ENCODE measurements at places on chromosomes 1 and 21.
A peak's percentile ranks its signal among the peaks of the same experiment; 100 is the strongest.

DNA sequence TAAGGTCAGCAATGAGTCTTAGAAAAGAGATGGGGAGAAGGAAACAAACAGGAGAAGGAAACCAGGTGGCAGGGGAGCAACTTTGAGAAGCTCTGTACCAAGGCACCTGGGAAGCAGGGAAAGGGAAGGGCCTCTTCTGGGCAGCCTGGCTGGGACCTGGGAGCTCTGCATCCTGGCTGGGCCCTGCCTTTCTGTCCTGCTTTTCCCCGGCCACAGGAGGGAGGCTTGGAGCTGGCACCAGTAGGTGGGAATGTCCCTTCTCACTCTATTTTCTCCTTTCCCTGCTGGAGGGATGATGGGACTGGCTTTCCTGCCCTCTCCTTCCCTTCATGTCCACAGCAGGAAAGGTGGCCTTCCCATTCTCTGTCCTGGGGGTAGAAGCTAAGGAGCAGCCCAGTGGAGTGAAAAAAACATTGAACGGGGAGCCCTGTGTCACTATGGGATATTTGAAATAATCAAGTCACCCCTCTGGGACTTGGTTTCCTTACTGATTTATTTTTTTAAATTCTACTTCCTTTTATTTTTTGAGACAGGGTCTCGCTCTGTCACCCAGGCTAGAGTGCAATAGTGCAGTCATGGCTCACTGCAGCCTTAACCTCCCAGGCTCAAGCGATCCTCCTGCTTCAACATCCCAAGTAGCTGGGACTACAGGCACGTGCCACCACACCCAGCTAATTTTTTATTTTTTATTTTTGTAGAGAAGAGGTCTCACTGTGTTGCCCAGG is 5.1 kb upstream of the NES start:
- no peak overlapping the region for H3K4me3 ChIP-seq
- no peaks in the 10 kb centered on the region for H3K36me3 ChIP-seq
- peaks cover 14% of the 10 kb centered on the region for H3K27me3 ChIP-seq
- no peak for DNase-seq

DNA sequence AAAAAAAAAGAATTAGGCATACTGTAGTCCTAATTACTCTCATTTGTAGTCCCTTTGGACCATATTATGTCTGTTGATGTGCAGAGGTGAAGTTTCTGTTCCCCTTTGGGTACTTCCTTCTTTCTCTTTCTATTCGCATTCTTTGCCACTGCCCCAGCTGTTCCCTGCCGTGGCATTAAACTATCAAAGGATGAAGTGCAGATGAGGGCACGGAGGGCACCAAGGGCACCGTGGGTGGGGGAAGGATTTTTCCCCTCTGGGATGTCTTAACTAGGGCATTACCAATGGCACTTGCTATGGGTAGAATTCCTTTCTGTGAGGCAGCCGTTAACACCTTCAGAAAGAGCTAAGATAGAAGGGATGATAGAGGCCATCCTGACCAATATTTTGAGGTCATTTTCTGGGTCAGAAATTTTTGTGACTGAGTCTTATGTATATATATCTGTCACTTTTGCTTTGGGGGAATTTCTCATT is 4.9 kb upstream of the MAPKAPK2 start:
- H3K4me3 ChIP-seq = no peak overlapping the region
- no peaks in the 10 kb centered on the region for H3K27me3 ChIP-seq
- no peak for DNase-seq
- no peak overlapping the region for H3K27ac ChIP-seq
- H3K4me1 ChIP-seq = peaks cover 19% of the 10 kb centered on the region

GRCh38 chr1:67535474-67535873 is 105.3 kb upstream of the SERBP1 start:
- no peaks in the 10 kb centered on the region for H3K36me3 ChIP-seq
- H3K27ac ChIP-seq = no peak overlapping the region
- H3K4me1 ChIP-seq = peaks cover 17% of the 10 kb centered on the region
- no peak overlapping the region for H3K4me3 ChIP-seq
- peaks cover 1% of the 10 kb centered on the region for H3K27me3 ChIP-seq
- peak; percentile 24 for DNase-seq

- H3K36me3 ChIP-seq = no peaks in the 10 kb centered on the region
- H3K27me3 ChIP-seq = peaks cover 3% of the 10 kb centered on the region
- DNase-seq = no peak
- peaks cover 23% of the 10 kb centered on the region for H3K4me1 ChIP-seq
These were observed 2.5 kb downstream of the CGN start for GRCh38 chr1:151513626-151514121.

DNA sequence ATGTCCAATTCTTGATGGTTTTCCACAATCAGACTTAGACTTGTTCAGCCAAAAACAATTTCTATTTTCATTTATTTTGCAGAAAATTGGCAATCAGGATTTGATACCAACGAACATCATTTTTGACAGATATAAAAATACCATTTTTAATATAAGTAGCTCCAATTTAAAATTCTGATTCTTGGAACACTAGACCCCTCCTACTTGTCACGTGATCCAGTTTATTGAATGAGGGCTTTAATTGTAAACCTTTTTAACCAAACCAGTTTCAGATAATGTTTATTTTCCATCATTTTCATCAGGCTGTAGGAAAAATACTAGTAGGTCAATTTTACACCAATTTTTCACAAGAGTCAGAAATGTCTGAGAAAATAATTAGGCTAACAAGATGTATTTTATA is 607.2 kb upstream of the RGS18 start:
- H3K36me3 ChIP-seq = peaks cover 9% of the 10 kb centered on the region
- no peaks in the 10 kb centered on the region for H3K4me1 ChIP-seq
- no peak for DNase-seq
- H3K27ac ChIP-seq = no peak overlapping the region
- H3K27me3 ChIP-seq = no peaks in the 10 kb centered on the region

- H3K4me3 ChIP-seq = no peak overlapping the region
- H3K27ac ChIP-seq = no peak overlapping the region
- no peak for DNase-seq
- H3K36me3 ChIP-seq = no peaks in the 10 kb centered on the region
- peaks cover 23% of the 10 kb centered on the region for H3K4me1 ChIP-seq
- peaks cover 1% of the 10 kb centered on the region for H3K27me3 ChIP-seq
These were observed 19.8 kb downstream of the SELP start for GRCh38 chr1:169610108-169610507.

GRCh38 chr1:165316153-165316772 is 40.3 kb downstream of the LMX1A start:
- no peaks in the 10 kb centered on the region for H3K36me3 ChIP-seq
- no peaks in the 10 kb centered on the region for H3K4me1 ChIP-seq
- H3K4me3 ChIP-seq = no peak overlapping the region
- H3K27me3 ChIP-seq = peaks cover 1% of the 10 kb centered on the region
- DNase-seq = no peak
- no peak overlapping the region for H3K27ac ChIP-seq

DNA sequence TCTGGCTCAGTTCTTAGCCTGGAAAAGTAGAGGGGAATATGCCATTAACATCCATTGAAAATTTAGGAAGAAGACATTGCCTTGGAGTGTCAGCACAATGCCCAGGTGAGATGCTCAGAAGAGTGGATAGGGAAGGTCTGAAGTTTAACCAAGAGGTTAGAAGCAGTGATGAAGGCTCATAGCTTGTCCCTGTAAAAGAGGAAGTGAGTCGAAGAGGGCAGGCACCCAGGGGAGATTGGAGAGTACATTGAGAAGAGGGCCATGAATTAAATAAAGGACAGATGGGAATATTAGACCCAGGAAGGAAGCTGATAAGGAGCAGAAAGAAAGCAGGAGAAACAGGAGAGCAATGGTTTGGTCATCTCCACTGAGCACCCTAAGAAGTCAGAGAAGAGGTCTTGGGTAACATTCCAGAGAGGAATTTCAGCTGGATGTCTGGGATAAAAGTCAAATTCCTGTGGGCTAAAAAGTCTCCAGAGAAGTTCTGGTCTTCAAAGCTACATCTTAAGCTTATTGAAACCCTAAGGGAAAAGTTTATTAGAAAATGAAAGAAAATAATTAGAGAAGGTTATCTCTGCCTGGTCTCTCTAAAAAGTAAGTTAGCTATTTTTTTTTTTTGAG is 17.3 kb downstream of the C8B start:
- peaks cover 2% of the 10 kb centered on the region for H3K27me3 ChIP-seq
- DNase-seq = no peak
- no peak overlapping the region for H3K4me3 ChIP-seq
- H3K27ac ChIP-seq = no peak overlapping the region
- H3K4me1 ChIP-seq = no peaks in the 10 kb centered on the region
- H3K36me3 ChIP-seq = no peaks in the 10 kb centered on the region

DNA sequence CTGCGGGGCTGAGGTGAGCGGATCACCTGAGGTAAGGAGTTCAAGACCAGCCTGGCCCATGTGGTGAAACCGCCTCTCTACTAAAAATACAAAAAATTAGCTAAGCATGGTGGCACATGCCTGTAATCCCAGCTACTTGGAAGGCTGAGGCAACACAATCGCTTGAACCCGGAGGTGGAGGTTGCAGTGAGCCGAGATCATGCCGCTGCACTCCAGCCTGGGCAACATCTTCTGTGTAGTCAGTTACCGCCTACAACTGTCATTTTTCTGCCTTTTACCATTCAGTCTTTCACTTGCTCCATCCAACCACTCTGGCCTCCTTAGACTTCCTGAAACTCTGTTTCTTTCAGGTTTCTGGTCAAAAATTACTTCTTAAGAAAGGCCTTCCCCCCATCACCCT is 2.2 kb downstream of the MYCBP start:
- H3K4me3 ChIP-seq = no peak overlapping the region
- no peak for DNase-seq
- peaks cover 7% of the 10 kb centered on the region for H3K27me3 ChIP-seq

GRCh38 chr1:192477630-192478029 is 97.9 kb upstream of the RGS1 start:
- H3K27ac ChIP-seq = no peak overlapping the region
- H3K27me3 ChIP-seq = no peaks in the 10 kb centered on the region
- no peaks in the 10 kb centered on the region for H3K36me3 ChIP-seq

- H3K4me3 ChIP-seq = no peak overlapping the region
- H3K27ac ChIP-seq = peak overlapping the region; percentile 88
- H3K4me1 ChIP-seq = peaks cover 16% of the 10 kb centered on the region
- no peaks in the 10 kb centered on the region for H3K27me3 ChIP-seq
- H3K36me3 ChIP-seq = no peaks in the 10 kb centered on the region
These were observed 47.0 kb upstream of the ATF3 start for GRCh38 chr1:212561501-212561931.

- DNase-seq = no peak
- no peak overlapping the region for H3K27ac ChIP-seq
- no peak overlapping the region for H3K4me3 ChIP-seq
- H3K4me1 ChIP-seq = no peaks in the 10 kb centered on the region
- no peaks in the 10 kb centered on the region for H3K36me3 ChIP-seq
These were observed 212.1 kb downstream of the GPR52 start for GRCh38 chr1:174659823-174660222.

- no peak for DNase-seq
- H3K4me1 ChIP-seq = no peaks in the 10 kb centered on the region
- H3K36me3 ChIP-seq = peaks cover 18% of the 10 kb centered on the region
- no peak overlapping the region for H3K4me3 ChIP-seq
These were observed 27.0 kb upstream of the PPP1R15B start for GRCh38 chr1:204438628-204439027.

- no peak overlapping the region for H3K27ac ChIP-seq
- no peaks in the 10 kb centered on the region for H3K4me1 ChIP-seq
- H3K27me3 ChIP-seq = no peaks in the 10 kb centered on the region
- no peaks in the 10 kb centered on the region for H3K36me3 ChIP-seq
- no peak for DNase-seq
These were observed 9.0 kb downstream of the TMEM61 start for GRCh38 chr1:54989473-54989872.

Data from immature natural killer cell (primary cell).